Inflammatory macrophage treated with lipopolysaccharide for 1 hour (primary cell): ENCODE measurements at places on chromosomes 3 and 15.
A peak's percentile ranks its signal among the peaks of the same experiment; 100 is the strongest.

DNA sequence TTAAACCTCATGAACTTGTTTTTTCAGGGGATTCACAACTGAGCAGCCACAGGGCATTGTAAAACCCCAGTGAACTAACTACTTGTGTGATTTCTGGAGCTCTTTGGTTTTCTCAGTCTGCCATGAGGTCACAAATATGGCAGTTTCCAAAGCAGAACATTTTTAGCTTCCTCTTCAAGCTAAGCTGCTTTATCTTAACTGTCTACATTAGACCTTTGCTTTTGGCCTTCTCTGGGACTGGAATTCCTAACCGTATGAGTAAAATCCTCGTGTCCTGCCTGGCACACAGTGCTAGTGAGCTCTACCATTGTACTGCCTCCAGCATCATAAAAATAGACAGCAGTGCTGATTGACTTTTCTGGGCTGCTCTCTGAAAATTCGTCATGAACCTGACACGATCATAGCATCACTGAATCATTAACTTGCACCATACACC lies 22.1 kb downstream of the CDIN1 start:
- DNase-seq = no peak

GRCh38 chr3:3065876-3066275 lies 44.3 kb downstream of the IL5RA start:
- no peak for DNase-seq

GRCh38 chr3:128067489-128067888 lies 15.3 kb downstream of the SEC61A1 start:
- DNase-seq = no peak

DNA sequence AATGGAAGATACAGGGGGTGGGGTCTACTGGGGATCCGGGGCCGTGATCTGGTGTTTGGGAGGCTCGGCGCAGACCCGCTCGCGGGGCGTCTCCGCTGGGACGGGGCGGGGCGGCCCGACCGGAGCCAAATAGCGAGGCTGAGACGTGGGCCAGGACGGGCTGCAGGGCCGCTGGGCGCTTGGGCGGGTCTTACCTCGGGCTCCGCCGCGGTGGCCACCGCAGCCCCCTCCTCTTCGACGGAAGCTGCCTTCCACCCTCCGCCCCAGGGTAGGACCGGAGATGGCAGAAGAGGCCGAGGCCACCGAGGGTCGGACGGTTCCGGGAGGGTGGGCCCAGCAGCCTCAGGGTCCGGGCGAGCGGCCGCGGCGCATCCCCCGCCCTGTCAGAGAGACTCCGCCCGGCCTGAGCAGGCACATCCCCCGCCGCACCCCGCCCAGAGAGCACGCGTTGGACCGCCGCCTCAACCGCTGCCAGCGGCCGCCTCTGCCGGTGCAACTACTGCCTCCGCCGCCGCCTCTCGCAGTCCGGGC lies 399 bp downstream of the MYO9A start:
- DNase-seq = peak; percentile 75

DNA sequence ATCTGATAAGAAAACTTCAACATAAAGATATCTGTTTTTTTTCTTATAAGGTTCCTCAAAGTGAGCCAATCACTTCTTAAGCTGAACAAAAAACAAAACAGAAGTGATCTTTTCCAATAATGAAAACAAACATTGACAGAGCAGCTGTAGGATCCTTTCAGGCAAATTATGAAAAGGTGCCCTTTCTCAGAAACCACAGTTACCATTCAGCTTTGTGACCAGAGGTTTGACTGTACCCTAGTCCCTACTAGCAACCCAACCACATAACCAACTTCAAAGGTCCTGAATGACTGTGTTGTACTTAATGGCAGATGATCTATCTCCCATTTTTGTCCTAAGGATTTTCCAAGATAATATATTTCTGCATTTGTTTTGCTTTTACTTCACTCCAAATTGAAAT lies 39.4 kb upstream of the CCR2 start:
- no peak for DNase-seq

DNA sequence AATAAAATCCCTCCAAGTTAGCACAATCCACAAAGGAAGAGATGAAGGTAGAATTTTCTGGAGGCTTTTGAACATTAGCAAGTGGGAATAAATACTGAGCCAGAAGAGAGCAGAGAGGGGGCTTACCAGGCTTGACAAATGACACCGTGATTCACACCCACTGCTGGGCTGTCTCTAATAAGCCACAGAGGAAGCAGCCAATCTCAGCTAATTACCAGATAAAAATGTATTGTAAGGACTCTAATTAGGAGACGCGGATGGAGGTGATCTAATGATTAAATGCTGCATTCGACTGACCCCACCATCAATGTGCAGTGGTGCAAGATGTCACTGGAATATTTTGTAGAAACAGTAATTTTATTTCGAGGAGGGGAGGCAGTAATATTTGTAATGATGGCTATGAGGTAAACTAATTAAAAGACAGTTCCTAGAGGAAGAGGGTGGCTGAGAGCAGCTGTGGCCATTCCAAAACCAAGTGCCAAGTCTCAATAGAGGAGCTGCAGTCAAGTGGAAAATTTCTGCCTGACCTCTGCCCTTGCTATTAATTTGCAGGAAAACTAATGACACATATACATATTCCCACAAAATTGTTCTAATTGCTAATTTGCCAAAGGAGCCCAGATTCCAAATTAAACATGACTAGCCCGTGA lies 602.2 kb downstream of the FOXP1 start:
- DNase-seq = no peak

DNA sequence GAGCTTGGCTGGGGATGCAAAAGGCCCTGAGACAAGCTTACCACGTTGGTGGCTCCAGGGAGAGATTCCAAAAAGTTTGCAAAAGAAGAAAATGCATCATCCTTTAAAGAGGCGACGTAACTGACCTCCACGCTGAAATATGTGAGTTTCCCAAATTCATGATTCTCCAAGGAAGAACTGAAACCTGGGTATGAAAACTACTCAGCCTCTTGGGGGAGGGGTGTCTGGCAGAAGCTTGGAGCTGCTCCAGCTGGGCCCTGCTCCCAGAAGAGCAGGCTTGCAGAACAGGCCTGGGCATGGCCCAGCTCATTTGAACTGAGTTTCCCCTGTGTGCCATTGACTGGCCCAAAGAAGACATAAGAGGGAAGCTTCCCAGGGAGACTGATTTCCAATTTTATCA lies 20.5 kb downstream of the CPN2 start:
- DNase-seq = peak; percentile 67
